ENCODE measurements at places on chromosomes 4 and X.

DNA sequence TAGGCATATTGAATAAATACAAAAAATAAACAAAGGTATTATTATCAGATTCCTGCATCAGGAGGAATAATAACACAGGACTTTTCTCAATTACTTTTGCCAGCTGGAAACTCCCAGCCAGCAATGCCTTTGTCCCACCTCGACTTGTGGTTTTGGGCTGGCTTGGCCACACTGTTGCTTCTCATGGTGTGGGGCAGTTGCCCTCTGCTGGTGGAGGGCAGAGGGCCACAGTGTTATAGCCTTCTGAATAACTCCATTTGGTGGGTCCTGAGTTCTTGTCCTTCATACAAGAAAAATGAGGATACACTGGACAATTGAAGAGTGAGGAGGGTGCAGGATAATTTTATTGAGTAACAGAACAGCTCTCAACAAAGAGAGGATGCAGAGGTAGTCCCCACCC, 1206.0 kb upstream of the ADGRL3 start:
- DNase-seq, result no peak

- DNase-seq, result no peak
Measured at GRCh38 chr4:2262944-2263250, 988 bp upstream of the MXD4 start.

- no peak for DNase-seq
Measured at GRCh38 chrX:133307637-133308498, 89.7 kb upstream of the TFDP3 start.

- DNase-seq, result no peak
Measured at GRCh38 chr4:8008391-8008790, 68.7 kb upstream of the AFAP1 start.

DNA sequence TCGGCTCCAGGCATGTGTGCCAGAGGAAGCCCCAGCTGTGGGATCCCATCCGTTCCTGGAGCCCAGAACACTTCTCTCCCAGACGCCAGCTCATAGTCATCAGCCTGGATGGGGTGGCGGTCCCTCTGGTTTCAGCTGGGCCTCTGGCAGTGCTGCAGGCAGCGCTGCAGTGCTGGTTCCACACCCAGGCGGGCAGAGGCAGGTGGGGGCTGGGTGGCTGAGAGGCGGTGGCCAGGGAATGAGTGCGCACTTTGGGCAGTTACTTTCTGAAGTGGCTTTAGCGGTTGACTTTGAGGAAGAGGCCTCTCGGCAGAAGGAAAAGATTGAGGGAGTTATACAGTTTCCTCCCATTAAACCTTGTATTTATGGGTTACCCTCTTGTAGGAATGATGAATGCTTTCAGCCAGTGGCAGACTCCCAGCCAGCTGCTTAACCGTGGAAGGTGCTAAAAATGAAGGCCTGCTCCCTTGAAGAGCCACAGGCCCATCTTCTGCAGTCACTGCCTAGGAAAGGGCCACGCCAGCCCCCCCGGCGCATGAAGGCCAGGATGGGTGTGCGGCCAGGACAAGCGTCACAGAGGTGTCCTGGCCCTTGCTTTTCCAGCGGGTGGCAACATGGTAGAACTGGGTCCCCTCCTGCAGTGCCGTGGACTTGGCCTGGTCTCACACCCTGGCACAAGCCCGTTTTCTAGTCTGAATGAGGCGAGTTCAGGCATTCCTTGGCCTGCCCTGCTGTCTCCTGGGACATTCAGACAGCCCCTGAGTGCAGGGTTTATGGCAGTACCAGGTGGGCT, 9.9 kb downstream of the TADA2B start:
- no peak for DNase-seq

- peak; percentile 29 for DNase-seq
Measured at GRCh38 chr4:159455675-159456237, 352.9 kb downstream of the RAPGEF2 start.

- DNase-seq, result no peak
Measured at GRCh38 chr4:168981460-168981859, 28.6 kb downstream of the CBR4 start.

- peak; percentile 47 for DNase-seq
Measured at GRCh38 chr4:145868637-145869409, 69.8 kb downstream of the ZNF827 start.

DNA sequence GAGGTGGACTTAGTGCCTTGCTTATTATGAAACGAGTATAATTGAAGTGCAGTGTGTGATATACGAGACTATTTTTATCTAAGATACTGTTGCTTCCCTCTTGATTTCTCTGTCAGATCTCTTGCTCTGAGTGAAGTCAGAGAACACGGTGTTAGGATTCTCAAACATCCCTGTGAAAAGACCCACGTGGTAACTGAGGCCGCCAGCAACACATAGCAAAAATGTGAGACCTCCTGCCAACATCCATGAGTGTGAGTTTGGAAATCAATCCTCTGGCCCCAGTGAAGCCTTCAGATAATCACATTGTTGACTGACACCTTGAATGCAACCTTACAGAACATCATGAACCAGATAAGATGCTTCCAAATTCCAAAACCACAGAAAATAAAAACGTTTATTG, 954.4 kb downstream of the FAT4 start:
- DNase-seq, result no peak

- no peak for DNase-seq
Measured at GRCh38 chrX:49040376-49040955, 2.7 kb downstream of the TFE3 start.

DNA sequence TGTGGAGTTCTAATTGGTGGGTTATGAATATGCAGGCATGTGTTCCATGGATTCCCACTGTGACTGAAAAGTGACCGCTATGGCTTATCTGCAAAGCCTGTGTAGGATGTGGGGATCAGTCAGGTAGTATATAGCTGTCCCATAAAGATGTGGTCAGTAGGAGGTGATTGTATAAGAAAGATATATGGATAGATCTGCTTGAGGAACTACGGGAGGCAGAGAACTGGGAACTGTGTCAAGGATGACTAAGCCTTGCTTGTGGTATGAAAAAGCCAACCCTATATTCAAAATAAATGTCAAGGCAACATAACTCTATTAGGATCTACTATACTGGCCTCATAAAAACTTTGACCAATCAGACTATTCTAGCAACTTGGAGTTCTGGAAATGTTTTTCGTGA, 185.2 kb downstream of the KLHL4 start:
- no peak for DNase-seq

- no peak for DNase-seq
Measured at GRCh38 chrX:87489071-87489470, 28.5 kb upstream of the KLHL4 start.

GRCh38 chrX:638482-639131, 8.0 kb downstream of the SHOX start:
- DNase-seq, result no peak

- DNase-seq, result no peak
Measured at GRCh38 chr4:150950657-150951288, 64.3 kb downstream of the LRBA start.

- no peak for DNase-seq
Measured at GRCh38 chrX:136666088-136666487, 18.1 kb downstream of the CD40LG start.

DNA sequence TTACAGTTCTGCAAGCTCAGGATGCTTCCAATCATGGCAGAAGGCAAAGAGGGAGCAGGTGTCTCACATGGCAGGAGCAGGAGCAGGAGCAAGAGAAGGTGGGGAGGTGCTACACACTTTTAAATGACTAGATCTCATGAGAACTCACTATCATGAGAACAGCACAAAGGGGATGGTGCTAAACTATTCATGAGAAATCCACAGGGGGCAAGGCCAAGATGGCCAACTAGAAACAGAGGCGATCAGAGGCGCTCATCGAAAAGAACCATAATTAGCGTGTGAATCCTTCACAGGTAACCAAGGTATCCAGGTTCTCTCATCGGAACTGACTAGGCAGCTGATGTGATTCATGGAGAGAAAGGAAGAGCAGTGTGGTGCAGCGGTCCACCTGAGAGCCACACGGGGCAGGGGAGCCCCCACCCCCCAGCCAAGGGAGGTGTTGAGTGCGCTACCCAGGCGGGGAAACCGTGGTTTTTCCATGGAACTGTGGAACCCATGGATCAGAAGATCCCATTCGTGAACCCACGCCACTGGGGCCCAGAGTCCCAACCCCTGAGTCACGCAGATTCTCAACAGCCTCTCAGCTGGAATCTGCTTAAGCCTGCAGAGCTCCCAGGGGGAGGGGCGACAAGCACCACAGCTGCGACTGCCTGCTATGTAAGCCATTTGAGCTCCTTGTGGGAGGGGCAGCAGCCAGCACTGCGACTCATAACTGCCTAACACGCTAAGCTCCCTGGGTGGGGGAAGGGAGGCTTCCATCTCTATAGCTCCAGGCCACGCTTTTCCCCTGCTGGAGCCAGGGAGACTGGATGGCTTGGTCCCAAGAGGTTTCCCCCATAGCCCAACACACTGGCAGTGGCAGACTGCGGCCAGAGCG, 46.7 kb downstream of the FGF16 start:
- DNase-seq, result no peak

- DNase-seq, result no peak
Measured at GRCh38 chr4:153211986-153212728, 7.9 kb downstream of the TRIM2 start.

DNA sequence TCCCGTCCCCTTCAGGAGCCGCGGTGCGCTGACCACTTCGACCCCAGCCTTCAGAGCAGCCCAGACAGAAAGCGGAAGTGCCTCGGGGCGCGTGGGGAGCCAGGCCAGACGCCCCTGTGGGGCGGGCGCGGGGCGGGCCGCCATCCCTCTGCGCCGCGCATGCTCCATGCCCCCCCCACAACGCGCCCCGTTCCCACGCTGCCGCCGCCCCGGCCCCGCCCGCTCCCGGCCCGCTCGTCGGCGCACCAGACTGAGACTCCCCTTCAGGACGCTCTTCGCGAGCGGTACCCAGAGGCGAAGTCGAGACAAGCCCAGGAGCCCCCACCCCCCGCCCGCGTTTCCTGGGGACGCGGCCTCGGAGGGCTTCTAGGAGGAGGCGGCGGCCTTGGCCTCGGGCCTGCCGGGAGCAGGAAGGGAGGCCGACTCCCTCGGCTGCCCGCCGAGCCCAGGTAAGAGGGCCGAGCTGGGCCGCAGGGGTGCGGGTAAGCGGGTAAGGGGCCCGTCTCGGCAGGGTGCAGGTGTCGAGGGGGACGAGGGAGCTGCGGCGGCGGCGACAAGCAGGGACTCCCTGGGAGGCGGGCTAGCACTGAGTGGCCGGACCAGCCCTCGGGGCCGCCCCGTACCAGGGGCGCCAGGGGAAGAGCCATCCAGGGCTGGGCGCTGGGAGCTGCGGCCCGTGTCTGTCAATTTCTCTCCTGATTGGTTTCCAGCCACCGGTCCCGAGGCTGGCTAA, at the start of gene ZFP92:
ZFP92 (plus strand) TSS at position 218 of the 733 bp plus-strand sequence. CDS start 6,851 bp downstream, outside the sequence.
- DNase-seq, result peak; percentile 86

GRCh38 chrX:154602226-154602625, 16.9 kb downstream of the CTAG1B start:
- no peak for DNase-seq

DNA sequence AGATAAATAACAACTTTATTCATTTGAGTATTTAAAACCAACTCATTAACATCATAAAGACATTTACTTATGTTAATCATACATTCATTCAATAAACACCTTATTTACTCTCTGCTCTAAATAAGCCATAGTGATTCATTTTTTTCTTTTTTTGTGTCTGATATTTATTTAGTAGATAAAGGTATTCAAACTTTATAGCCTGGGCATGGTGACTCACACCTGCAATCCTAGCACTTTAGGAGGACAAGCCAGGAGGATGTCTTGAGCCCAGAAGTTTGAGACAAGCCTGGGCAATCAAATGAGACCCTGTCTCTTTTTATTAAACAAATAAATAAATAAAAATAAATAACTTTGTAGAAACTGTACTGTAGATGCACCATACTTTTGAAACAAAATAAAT, 771.3 kb upstream of the PCDH7 start:
- DNase-seq, result no peak

DNA sequence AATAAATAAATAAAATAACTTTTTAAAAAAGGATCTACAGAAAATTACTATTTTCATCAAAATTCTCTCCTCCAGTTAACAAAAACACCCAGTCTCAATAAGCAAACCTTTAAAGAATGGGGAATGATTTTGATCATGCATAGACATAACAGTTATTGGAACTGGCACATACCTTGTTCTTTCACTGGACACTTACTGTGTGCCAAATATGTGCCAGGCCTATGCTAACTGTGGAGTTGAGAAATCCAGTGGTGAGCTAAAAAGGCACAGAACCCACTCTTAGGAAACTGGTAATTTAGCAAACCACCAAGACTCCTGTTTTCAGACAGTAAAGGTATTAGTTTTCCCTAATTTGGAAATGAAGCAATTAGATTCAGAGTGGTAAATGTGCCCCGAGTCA, 39.1 kb downstream of the CLOCK start:
- no peak for DNase-seq

DNA sequence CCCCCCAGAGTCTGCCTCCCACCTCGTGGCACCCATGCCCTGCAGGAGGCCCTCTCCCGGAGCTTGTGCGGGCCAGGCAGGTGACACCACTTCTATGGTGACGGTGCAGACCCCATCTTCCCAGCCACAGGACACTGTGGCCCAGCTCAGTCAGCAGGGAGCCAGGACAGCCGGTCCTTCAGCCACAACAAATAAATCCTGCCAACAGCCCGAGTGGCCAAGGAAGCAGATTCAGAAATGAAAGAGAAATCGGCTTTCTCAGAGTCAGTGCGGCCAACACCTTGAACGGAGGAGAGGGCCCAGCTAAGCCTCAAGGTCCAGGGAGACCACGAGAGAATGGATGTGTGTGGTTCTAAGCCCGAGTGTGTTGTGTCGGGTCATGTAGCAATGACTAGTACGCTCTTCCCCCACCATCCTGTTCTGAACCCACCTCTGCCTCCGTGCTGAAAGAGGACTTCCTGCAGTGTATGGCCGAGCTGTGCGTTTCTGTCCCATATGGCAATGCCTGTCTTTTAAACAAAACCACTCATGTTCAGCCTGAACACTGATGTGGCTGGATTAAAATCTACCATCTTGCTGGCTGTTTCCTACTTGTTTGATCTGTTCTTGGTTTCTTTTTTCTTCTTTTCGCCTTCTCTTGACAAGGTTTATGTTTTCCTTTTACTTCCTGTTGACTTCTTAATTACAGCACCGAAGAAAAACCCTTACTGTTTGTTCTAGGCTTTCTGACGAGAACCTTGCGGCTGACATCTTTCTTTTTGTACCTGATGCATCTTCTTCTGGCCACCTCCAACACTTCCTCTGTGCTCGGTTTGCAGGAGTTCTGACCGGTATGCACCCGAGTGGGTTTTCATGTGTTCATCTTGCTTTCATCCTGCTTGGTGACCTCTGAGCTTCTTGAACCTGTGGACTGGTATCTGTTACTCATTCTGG, 53.1 kb downstream of the GAK start:
- no peak for DNase-seq

GRCh38 chr4:48079972-48080391, 54.1 kb downstream of the TXK start:
- DNase-seq, result no peak

- DNase-seq, result no peak
Measured at GRCh38 chr4:8513931-8514330, 66.3 kb upstream of the GPR78 start.

DNA sequence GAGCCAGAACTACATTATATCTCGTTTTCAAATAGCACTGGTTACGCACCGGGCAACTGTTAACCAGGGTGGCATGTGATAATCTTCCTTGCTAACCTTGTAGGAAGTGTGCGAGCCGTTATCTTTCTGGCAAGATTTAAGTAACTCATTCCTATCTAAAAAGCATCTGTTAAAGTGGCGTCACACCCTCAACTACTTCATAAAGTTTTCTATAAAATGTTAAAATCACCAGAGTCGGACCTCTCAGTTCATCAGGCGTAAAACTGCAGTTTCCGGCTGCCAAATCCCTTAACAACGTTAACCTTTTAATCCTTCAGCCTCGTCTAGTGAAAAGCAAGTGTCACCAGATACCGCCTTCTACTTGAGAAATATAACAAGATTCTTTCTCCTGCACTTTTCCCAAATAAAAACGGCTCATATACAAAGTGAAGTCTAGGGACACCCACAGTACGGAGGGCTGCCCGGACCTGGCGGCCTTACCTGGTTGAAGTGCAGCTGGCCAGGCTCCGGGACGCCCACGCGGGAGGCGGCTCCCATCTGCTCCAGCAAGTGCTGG, 1.2 kb downstream of the SLC39A8 start:
- no peak for DNase-seq

All from GM13977 (cell line).